ENCODE measurements at places on chromosomes 7 and 10. TPM values are rescaled to one million over a fixed set of nuclear protein-coding genes. Genes with fewer than 3 reads are reported as not detected.
A peak's percentile ranks its signal among the peaks of the same experiment; 100 is the strongest.

DNA sequence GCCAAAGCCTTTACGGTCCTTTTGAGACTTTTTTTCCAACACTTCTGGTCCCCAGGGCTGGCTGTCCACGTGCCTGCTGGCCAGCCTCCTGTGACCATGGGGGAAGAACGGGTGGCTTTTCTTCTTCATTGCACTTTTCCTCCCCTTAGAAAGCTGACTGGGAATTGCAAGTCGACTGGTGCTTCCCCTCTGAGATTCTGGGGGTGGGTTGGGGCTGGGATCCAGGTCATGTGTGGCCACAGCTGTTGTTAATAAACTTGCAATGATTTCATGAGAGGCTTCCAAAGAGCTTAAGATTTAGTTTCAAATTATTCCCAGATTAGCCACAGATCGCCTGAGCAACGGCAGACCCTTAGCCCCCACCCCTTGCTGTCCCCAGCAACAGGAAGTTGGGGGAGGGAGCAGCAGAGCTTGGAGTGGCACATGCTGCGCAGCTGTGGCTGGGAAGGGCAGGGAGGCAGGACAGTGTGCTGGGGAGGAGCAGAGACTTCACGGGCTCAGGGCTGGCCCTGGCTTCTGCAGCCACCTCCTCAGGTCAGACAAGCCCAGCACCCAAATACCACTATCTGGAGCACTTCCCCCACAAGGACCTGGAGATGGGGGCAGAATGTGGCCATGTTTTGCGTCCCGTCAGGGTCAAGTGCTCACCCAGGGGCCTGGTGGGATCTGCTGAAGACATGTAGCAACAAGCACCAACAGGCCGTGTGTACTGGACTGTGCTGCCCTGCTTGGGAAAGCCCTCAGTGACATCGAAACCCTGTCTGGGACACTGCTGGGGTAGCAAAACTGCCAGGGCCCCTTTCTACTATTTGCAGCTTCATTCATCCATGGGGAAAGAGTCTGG is 147.1 kb downstream of the RNF216 start:
- DNase-seq: peak; percentile 84

DNA sequence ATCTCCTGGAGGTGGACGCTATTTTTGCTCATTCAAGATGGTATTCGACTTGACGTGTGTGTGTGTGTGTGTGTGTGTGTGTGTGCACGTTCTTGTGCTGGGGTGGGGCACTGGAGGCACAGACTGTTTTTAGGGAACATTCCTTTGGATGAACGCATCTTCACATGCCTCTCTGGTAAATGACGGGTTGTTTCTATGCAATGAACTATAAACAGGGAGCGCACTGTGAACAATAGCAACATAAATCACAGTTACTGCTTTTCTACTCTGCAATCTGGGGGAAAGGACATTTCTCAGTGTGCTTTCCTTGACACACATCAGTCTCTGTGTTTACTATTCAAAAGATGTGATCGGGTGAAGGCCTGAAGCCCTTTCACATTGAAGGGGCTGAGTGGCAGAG is 120.1 kb upstream of the PITRM1 start:
- no peak for DNase-seq

- DNase-seq: no peak
Observed at GRCh38 chr10:13585195-13585751, 1.5 kb upstream of the PRPF18 start.

DNA sequence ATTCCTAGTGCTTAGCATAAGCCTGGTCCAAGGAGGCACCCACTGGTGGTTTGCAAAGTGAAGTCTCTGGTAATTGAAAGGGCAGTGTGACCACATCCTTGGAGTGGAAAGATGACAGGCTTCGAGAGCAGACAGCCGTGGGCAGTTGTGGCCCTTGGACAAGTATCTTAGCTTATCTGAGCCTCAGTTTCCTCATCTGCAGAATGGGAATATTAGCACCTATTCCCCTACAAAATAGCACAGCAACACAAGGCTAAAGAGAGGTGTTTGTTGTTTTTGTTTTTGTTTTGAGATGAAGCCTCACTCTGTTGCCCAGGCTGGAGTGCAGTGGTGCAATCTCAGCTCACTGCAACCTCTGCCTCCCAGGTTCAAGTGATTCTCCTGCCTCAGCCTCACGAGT is 29.3 kb downstream of the MYL10 start:
- DNase-seq: no peak

DNA sequence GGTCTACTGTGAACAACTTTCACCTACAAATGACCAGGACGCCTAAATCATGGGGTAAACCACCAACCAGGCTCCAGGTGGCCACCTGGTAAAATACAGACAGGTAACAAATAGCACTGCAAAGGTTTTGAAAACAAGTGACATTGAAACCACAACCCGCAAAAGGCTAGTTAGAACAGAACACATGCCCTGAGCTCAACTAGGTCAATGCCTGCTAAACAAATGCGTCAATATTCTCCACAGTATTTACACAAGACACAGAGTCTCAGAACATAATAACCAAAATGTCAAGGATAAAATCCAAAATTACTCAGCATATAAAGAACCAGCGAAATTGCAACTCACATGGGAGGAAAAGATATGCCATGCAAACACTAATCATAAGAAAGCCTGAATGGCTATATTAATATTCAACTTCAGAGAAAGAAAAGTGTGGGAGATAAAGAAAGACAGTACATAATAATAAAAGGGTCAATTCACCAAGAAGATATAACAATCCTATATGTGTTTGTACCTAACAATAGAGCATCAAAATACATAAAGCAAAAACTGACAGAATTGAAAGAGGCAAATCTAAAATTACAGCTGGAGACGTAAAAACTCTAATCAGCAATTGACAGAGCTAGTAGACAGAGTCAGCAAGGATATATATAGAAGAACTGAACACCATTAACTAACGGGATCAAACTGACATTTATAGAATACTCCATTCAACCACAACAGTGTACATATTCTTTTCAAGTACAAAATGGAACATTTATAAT is 47.6 kb downstream of the SMURF1 start:
- no peak for DNase-seq

DNA sequence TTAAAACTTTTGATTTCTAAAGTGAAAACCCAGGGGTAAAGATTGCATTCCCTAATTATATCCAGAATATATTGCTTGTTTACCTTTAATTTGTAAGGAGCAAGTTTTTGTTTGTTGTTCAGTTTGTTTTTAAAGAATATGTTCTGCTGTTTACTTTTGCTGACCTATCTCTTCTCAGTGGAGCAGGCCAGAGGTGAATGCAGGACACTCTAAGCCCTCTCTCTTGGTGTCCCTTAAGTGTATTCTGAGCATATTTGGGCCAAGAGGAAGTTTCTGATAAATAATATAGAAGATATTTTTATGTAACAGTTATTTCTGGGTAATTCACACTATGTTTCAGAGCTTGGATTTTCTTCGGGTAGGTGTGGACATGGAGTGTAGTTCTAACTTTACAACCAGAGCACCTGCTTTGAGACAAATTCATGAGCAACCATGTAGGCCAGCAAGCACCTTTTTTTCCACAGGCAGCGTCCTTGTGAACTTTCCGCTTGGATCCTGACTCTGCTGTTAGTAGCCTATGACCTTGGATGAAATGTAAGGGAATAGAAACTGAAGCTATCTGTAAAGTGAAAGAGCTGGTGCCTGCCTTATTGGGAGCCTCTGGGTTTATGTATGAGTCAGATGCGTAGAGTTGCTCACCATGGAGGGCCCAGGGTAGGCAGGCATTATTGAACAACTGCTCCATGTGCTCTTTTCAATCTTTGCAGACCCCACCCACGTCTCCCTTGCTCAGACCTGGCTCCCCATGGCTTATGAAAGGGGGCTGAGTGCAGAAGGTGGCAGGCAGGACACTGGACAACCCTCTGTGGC is 16.1 kb downstream of the OGDH start:
- DNase-seq: no peak

DNA sequence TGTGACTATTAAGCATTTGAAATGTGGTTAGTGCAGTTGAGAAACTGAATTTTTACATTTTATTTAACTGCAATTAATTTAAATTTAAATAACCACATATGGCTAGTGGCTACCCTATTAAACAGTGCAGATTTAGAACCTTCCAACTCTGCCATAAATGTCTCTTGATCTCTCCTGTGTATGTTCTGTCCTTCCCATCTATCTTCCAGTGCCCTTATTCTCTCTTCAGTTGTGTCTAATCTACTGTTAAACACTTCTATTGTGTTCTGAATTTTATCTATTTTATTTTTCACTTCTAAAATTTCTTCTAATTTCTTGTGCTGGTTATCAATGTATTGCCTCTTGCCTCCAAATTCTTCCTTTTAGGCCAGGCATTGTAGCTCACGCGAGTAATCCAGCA is 105.0 kb downstream of the CUL2 start:
- no peak for DNase-seq

DNA sequence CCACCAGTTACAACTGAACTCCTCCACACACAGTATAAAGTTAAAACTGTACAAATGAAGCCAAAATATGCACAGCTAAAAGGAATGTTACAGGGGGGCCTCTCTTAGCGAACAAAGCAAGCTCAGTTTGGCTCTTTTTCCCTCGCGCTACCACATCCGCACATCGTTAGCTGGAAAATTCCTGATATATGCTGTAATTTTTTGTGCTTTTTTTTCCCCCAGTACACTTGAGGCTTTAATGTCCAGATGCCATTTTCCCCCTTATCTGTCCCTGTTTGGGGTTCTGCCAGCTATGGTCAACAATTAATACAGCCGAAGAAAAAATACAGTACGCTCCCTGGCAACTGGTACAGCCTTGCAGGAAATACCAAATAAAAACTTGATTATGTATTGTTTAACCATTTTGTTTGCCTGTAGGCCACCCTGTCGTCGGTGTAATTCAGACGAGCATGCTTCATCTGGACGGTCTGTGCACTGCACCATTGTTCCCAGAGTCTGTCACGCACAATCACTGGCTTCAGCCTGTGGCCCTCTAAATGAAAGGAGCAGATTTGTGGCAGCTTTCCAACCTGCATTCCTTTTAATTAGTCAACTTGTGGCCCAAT is 108.1 kb upstream of the FAM133B start:
- DNase-seq: no peak

- peak; percentile 51 for DNase-seq
Observed at GRCh38 chr7:66522518-66522917, 106.2 kb upstream of the KCTD7 start.

DNA sequence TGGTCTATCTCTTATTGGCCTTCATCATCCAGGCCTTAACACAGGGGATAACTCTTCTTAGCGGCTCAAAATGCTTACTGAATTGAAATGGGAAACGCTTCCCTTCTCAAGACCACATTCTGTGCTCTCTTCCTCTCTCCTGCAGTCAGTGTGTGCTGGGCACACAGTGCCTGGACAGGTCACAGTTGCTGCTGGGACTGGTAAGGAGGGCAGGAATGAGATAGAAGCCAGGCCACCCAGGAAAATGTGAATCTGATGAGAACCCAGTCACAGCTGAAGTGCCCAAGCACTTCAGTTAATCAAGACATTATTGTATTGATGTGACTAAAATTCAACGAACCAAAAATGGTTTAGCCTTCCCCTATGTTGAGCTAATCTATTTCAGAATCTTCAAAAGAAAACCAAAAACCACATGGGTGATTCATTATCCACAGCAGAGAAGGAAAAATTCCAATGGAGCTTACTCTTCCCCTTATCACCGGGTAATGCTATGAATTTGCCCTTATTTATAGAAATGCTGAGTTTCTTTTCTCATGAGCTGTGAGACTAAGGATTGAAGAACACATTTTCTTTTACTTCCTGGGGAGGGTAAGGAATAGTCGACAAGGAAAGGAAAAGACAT is 41.2 kb upstream of the PLPP4 start:
- DNase-seq: no peak

DNA sequence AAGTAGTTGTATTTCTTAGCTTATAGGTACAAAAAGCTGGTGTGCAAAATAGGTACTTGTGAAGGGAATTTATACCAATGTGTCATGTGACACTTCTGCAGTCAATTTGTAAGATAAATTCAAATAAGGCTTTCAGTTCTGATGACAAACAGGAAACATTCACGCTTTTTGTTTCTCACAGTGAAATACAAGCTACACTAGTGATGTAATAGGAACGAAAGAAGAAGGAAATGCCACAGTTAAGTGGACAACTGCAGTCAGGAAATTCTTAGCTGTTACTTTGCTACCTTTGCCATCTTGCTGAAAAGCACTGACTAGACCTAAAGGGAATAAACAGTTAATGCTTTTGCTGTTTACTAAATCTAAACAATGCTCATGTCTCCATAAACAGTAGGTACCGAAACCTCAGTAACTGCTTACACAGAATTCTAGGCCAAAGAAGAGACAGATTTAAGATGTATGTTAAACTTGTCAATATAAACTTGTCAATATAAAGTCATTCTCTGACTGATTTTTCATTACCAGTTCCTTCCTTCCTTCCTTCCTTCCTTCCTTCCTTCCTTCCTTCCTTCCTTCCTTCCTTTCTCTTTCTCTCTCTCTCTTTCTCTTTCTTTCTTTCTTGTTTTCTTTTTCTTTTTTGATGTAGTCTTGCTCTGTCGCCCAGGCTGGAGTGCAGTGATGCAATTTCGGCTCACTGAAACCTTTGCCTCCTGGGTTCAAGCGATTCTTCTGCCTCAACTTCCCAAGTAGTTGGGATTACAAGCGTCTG is 10.1 kb downstream of the OTUD1 start:
- DNase-seq: no peak

- no peak for DNase-seq
Observed at GRCh38 chr10:129056734-129057689, 410.0 kb upstream of the MGMT start.

GRCh38 chr7:140646931-140647647 is 6.5 kb upstream of the DENND2A start:
- DNase-seq: no peak

- DNase-seq: no peak
Observed at GRCh38 chr7:136887317-136887716, 18.9 kb downstream of the CHRM2 start.

DNA sequence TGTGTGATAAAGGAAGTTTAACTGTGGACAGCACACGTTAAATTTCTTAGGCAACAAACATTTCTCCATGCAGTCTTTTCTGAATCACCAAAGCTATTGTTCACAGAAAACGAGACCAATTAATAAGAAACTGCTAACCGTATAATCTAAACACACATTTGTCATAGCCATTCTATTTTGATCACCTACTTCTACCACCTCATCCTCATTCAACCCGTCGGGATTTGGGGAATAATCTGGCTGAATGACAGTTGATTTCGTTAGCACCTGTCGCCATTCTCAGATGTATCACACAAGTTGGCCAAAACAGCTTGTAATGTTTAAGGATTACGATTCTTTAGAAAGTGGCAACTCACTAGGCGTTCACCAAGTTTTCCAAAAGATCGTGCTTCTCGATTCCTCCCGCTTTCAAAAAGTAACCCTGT is 1.2 kb downstream of the EZH2 start:
- no peak for DNase-seq

- DNase-seq: no peak
Observed at GRCh38 chr7:81367326-81367931, 402.4 kb downstream of the HGF start.

- no peak for DNase-seq
Observed at GRCh38 chr7:137304624-137305235, 38.8 kb downstream of the PTN start.

- no peak for DNase-seq
Observed at GRCh38 chr10:15879663-15880062, 19.4 kb upstream of the MINDY3 start.

The BAMBI gene
- 17.9 TPM for total RNA-seq

The NRCAM gene
- total RNA-seq: 0.30 TPM

The TMEM273 gene
- 27.9 TPM for total RNA-seq

The ANKRD16 gene
- total RNA-seq: 2.5 TPM
